ENCODE measurements at places on chromosomes 13 and 19. TPM values are rescaled to one million over a fixed set of nuclear protein-coding genes. Genes with fewer than 3 reads are reported as not detected.

The ANGPTL8 gene
- not detected for total RNA-seq

The HSPB6 gene
- 0.43 TPM for total RNA-seq

The WDR88 gene
- not detected for total RNA-seq

The BEST2 gene
- not detected for total RNA-seq

The HNRNPM gene
- total RNA-seq: 53.7 TPM

The SLC6A16 gene
- under 0.01 TPM for total RNA-seq

The LRRC8E gene
- total RNA-seq: 19.0 TPM

The ZNF223 gene
- total RNA-seq: 2.9 TPM

The CPB2 gene
- under 0.01 TPM for total RNA-seq

The TNNI3 gene
- 0.72 TPM for total RNA-seq

The DNAJC15 gene
- total RNA-seq: 14.7 TPM

The MCEMP1 gene
- total RNA-seq: not detected

The NCR1 gene
- not detected for total RNA-seq

The PLA2G4C gene
- 9.6 TPM for total RNA-seq

The RASIP1 gene
- total RNA-seq: 3.2 TPM

The ETV2 gene
- not detected for total RNA-seq

The CLEC4G gene
- total RNA-seq: not detected

The CAMSAP3 gene
- total RNA-seq: 12.3 TPM

The STOML3 gene
- not detected for total RNA-seq

The DHRS12 gene
- total RNA-seq: 3.0 TPM

The PTGIR gene
- total RNA-seq: not detected
